ENCODE measurements at places on chromosomes 4 and X. TPM values are rescaled to one million over a fixed set of nuclear protein-coding genes. Genes with fewer than 3 reads are reported as not detected.

- DNase-seq: no peak
Measured at GRCh38 chr4:65983061-65983460, 312.8 kb upstream of the EPHA5 start.

DNA sequence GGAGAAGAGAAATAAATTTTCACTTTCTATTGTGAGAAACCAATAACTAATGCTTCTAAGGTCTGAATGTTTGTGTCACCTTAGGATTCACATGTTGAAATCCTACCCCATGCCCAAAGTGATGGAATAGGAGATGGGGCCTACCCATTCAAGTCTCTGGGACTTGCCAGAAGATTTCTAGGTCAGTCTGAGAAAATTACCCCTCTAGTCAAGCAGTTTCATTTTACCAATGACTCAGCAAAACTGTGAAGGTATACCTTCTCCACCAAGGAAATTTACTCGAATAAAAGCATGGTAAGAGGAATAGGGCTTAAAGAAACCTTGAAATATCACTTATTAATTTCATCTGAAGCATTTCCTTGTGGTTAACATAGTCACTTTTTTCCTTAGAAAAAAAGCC is 23.5 kb upstream of the PAPSS1 start:
- DNase-seq: no peak

- DNase-seq: no peak
Measured at GRCh38 chr4:87414816-87415215, 7.6 kb upstream of the NUDT9 start.

GRCh38 chrX:104347860-104348259 is 93.1 kb upstream of the ESX1 start:
- DNase-seq: no peak

The CENPE gene
- total RNA-seq: 10.6 TPM

The SYN1 gene
- 2.1 TPM for total RNA-seq

GRCh38 chr4:99436462-99436861 is 1.3 kb upstream of the ADH7 start:
- no peak for DNase-seq

GRCh38 chrX:15512401-15512965 is 11.9 kb downstream of the BMX start:
- DNase-seq: no peak

GRCh38 chrX:41086627-41086932 is 1.3 kb downstream of the USP9X start:
- DNase-seq: no peak

The HERC6 gene
- total RNA-seq: 2.9 TPM

DNA sequence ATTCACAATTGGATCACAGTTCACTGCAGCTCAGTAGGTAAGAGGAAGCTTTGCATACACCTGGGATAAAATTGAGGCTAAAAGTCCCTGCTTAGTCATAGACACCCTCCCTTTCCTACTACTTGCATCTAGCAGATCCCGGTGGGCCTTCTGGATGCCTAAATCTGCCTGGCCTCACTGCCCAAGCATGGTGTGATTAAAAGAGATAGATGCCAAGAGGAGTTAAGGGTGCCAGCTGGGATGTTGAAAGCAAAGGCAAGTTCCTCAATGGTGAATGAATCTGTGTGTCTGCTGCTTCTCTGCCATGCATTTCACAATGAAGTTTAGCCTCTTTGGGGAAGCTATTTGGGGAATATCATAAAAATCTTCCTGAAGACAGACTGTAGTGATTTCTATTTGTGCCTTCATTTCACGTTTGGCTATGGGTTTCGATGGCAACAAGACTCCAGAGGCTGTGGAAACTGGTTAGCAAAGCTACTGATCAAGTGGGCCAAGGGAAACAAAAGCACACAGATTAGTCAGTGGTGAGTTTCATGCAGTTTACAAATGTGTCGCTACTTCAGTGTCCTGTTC is 534.0 kb downstream of the ANKRD50 start:
- no peak for DNase-seq

DNA sequence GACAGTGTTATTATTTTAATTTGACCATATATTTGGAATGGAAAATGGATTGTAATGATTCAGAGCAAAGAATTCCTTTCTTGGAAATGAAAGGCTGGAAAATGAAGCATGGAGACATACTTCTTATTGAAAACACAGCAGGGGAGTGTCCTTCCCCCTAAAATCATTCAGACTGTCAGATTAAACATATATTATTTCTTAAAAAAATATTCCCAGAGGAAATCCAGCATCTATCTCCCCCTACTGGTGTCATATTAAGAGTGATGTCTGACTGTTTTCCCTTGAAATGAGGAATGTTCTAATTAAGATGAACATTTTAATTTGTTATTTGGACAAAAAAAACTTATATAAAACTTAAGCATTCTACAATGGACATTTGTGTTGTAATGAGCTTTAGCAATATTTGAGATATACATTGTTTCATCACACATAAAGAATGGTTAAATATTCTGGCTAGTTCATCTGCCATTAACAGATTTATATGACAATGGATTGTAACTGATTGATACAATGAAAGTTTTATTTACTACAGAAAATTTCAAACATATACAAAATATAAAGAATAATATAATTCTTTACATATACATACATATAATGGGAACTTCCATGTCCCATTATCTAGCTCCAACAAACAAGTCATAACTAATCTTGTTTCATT is 264.6 kb downstream of the SPRY1 start:
- no peak for DNase-seq

GRCh38 chr4:1011666-1012033 is 224 bp downstream of the FGFRL1 start:
- no peak for DNase-seq

DNA sequence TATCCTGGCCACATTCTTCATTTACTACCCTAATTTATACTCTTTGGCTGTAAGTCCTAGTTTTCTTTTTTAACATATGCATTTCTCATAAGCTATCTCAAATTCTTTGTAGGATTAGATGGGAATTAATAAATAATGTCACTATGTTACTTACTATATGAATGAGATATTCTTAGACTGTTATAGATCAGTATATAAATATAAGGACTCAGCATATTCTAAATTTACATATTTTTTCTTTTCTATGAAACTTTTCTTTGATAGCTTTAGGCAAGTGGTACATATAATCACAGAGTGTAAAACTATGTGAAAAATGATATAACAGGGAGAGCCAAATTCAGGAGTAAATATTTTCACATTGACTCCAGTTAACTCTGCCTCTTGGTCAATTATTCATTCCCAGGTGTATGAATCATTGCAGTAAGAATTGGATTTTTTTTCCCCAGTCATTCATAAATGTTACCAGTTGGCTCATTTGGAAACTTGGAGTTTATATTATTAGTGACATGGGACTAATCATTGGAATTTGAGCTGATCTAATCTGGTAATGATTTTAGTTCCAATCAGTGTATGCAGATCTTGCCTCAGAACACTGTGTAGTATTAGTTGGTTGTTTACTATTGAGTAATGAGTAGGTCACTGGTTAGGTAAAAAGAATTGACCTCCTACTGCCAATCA is 25.3 kb downstream of the FHIP1A start:
- DNase-seq: no peak

DNA sequence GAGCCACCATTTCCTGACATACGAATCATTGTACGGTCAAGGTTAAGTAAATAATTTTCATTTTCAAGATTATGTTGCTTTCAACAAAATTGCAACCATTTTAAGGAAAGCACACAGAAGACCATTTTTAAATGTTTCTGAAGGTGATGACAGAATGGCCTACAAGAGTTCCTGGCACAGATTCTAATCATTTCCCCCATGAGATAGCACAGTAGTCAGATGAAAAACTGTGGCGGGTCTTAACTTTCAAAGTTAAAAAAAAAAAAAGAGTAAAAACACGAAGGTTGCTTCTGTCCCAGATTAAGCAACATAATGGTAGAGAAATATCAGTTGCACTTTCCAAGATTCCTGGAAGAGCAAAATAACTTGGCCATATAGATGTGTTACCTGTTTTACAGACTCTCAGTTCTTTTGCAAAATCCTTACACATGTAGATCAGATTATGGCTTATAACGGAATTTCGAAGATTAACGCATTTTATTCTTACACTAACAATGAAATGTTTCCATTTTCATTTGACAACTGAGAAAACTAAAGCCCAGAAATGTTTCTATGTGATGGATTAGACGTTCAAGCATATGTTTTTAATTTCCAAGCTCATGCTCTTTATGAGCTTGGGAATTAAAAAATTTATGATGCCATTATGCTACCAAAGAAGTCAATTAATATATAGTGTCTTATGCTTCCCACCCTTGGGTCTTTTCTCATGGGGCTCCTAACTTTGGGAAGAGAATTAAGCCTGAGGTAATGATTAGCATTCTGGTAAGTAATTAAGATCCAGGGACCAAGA is 335.1 kb upstream of the CLNK start:
- no peak for DNase-seq

GRCh38 chr4:96145601-96146000 is 305.7 kb downstream of the PDHA2 start:
- DNase-seq: no peak

DNA sequence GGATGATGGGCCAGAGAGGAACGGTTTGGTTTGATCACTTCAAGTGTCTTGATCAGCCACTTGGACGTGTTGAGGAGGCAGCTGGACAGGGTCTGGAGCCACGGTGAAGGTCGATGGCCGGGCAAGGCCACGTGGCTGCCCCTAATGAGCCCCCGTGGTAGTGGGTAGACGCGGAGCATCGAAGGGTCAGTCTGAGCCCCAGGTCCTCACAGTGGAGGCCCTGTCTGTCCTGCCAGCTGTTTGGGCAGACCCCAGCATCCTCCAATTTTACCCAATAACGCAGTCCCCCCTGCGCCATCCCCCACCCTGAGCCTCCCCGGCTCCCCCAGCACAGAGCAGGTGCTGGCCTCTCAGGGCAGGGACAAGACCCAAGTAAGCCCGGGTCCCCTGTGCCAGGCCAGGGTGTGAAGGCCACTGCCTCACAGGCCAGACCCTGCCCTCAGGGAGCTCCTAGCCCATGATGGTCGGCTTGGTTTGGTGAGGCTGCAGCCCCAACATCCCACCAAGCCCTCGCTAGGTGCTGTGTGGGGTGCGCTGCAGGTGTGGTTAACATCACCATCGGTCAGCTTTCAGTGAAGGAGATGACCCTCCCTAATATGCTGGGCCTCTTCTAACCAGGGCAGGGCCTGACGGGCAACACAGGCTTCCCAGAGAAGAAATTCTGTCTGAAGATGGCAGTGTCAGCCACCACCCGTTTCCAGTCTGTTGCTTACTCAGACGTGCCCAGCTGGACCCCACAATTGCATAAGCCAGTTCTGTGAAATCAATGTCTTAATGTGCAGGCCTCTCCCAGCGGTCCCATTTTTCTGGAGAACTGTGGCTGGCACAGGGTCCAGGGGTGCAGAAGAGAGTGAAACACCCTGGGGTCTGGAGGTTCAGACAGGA is 40.5 kb upstream of the NKX1-1 start:
- peak; percentile 30 for DNase-seq

DNA sequence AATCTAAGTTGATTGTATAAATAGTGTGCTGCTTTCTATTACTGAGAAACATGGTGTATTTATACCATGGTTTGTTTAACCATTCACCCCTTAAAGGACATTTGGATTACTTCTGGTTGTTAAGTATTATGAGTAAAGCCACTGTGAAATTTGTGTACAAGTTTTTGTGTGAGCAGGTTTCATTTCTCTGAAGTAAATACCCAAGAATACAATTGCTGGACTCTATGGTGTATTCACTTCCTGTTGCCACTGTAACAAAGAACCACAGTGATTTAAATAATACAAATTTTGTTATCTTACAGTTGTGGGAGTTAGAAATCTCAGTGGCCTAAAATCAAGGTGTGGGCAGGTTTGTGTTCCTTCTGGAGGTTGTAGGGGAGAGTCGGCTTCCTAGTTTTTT is 869.6 kb downstream of the CCSER1 start:
- DNase-seq: no peak

GRCh38 chr4:47195706-47196105 is 164.3 kb downstream of the GABRB1 start:
- no peak for DNase-seq

DNA sequence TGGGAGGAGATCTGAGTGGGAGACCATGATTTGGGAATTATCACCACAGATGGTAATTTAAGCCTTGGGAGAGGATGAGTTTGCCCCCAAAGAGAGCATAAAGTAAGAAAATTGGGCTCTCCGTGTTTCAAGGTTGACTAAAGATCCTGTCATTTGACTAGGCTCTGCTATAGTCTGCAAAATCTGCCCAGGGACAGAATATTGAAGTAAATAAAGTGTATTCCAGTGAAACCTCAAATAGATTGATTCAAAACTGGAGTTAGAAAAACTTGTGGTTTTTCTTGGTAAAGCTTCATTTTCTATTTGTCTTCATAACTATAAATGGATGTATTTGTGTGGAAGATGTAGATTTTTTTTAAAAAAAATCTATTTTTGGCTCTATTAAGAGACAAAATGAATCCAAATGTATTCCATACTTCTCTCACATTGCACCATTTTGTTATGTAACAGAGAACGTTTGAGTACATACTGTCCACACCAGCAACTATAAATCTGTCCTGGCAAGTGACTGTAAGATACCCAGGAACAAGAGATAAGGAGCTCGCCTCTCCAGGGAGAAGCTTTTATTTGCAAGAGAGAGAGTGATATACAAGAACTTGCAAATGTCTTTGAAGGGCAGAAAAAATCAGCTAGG is 170.2 kb downstream of the CBR4 start:
- no peak for DNase-seq

The RHOXF2B gene
- not detected for total RNA-seq

DNA sequence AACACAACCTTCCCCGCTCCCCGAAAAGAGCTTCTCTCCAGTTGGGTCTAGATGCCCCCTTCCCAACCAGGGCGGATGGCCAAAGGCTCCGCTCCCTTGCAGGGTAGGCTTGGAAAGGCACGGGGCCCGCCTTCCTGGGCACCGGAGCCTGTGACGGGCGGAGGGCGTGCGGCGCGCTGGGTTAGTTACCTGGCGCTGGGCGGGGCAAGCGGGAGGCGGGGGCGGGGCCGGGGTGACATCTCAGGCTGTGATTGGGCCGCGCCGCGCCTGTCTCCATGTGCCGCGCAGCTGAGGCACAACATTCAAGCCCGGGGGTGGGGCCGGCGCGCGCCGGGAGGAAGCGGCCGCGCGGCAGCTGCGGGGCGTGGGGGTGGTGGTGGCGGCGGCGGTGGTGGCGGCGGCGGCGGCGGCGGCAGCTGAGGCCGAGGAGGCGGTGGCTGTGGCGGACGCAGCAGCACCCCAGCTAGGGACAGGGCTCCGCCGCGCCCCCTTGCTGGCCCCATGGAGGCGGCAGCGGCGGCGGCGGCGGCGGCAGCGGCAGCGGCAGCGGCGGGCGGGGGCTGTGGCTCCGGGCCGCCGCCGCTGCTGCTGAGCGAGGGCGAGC is at the start of gene REPS2:
REPS2 (plus strand) TSS at position 298 of the 604 bp plus-strand sequence; CDS start at position 502, 204 bp downstream.
- peak; percentile 98 for DNase-seq

- DNase-seq: no peak
Measured at GRCh38 chrX:56817179-56817578, 88.1 kb downstream of the NBDY start.

- peak; percentile 2 for DNase-seq
Measured at GRCh38 chr4:89682808-89683207, 154.2 kb downstream of the SNCA start.

- DNase-seq: peak; percentile 41
Measured at GRCh38 chr4:6724421-6725111, 8.6 kb downstream of the BLOC1S4 start.

The CXCL11 gene
- total RNA-seq: not detected

The JAKMIP1 gene
- 8.2 TPM for total RNA-seq

The HTN1 gene
- not detected for total RNA-seq
